ENCODE measurements at places on chromosomes 3 and 15. TPM values are rescaled to one million over a fixed set of nuclear protein-coding genes. Genes with fewer than 3 reads are reported as not detected.

Gene ERICH6
- not detected for total RNA-seq

Gene AGBL1
- not detected for total RNA-seq

Gene PML
- total RNA-seq: 47.7 TPM

Gene NRG4
- 0.18 TPM for total RNA-seq

Gene TMEM266
- total RNA-seq: 6.2 TPM

Gene TNK2
- 61.6 TPM for total RNA-seq

Gene AQP9
- total RNA-seq: not detected

- DNase-seq: no peak
Observed at GRCh38 chr3:172154768-172155664, 115.6 kb downstream of the FNDC3B start.

GRCh38 chr15:31381801-31382712 lies 55.4 kb downstream of the KLF13 start:
- no peak for DNase-seq

GRCh38 chr3:140249188-140249587 lies 314.2 kb downstream of the CLSTN2 start:
- no peak for DNase-seq

DNA sequence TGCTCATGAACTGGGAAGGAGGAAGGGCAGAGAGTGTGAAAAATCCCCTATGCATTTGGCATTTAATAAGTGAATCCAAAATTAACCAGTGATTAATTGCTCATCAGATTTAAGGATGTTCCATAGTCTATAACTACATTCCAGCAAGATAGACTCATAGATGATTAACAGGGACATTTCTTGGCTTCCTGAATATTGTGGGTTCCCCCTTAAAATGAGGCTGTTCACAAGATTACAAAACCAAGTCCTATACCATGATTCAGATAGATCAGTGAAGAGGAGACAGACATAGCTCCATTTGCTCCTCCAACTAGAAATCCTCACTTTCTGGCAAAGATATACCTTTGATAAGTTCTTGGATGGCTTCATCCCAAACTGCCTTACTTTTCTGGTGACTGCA lies 15.4 kb downstream of the RASGRP1 start:
- DNase-seq: no peak

DNA sequence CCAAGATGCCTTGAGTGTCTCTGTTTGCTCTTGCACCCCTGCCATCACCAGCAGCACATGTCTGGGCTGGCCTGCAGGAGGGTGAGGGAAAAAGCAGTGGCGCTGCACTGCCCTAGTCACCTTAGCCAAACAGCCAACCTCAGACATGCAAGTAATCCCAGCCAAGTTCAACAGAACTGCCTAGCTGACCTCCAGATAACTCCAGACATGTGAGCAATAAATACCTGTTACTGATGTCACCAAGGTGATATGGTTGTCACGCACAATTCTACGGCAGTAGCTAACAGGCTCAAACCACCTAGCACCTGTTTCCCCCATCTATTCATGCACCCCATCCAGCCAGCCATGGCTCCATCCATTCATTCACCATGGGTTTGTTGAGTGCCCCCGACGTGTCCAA lies 99.9 kb downstream of the SRGAP3 start:
- DNase-seq: no peak

DNA sequence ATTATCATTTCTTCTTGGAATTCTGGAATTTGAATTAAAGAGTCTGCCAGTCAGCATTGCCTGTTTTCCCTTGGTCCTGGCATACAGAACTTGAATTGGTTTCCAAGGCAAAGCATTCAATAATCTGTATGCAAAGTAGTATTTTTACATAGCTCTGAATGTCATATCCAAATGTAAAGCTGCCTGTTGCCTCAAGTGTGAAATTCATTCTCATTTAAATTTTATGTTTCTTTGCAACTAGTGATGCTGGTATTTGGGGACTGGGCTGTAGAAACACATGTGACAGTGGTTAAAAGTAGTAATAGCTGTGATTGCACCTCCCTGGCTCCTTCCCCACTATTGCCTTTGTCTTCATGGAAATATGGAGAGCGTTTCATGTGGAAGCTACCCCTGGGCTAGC lies 743.9 kb upstream of the GOLIM4 start:
- no peak for DNase-seq

DNA sequence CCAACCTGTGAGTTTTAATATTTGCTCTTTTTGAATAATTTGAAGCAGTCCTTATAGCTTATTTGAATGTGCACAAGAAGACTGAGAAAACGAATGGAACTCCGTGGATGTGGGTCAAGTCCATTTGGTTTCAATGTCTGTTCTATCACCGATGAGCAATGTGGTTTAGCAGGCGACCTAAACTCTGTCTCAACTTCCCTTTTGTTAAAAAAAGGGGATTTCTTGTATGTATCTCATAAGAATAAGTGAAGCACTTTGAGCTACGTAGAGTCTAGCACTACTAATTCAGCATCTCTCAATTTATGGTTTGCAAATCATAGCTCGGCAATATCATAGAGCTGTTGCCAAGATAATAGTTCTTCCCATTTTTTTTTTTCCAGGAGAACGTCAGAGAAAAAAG lies 4.6 kb upstream of the SKIL start:
- DNase-seq: no peak

- DNase-seq: no peak
Observed at GRCh38 chr15:67768313-67768977, 56.9 kb upstream of the SKOR1 start.

GRCh38 chr3:99549957-99550603 lies 88.3 kb upstream of the COL8A1 start:
- no peak for DNase-seq

DNA sequence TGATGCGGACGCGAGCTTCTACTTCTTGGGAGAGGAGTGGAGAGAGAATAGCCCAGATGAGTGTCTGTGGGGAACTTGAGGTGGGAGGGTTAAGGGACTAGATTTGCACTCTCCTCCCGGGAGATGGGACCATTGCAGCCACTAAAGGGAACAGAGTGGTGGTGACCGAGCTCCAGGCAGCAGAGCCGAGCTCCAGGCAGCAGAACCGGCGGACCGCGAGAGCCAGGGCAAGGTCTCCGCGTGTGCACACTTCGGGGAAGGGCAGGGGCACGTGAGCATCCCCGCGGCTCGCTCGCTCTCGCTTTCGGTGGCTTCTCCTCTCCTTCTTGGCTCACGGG lies 1.1 kb downstream of the IGDCC3 start:
- no peak for DNase-seq

GRCh38 chr3:157588386-157589060 lies 85.3 kb upstream of the VEPH1 start:
- no peak for DNase-seq

- no peak for DNase-seq
Observed at GRCh38 chr3:16266714-16267113, 1.7 kb downstream of the OXNAD1 start.

All from WTC11 (cell line).